ENCODE measurements at places on chromosomes 3 and 15.

- DNase-seq: peak; percentile 76
Observed at GRCh38 chr15:40320931-40321371, 2.5 kb upstream of the INAFM2 start.

- peak; percentile 80 for DNase-seq
Observed at GRCh38 chr3:170007031-170007663, 30.6 kb upstream of the GPR160 start.

DNA sequence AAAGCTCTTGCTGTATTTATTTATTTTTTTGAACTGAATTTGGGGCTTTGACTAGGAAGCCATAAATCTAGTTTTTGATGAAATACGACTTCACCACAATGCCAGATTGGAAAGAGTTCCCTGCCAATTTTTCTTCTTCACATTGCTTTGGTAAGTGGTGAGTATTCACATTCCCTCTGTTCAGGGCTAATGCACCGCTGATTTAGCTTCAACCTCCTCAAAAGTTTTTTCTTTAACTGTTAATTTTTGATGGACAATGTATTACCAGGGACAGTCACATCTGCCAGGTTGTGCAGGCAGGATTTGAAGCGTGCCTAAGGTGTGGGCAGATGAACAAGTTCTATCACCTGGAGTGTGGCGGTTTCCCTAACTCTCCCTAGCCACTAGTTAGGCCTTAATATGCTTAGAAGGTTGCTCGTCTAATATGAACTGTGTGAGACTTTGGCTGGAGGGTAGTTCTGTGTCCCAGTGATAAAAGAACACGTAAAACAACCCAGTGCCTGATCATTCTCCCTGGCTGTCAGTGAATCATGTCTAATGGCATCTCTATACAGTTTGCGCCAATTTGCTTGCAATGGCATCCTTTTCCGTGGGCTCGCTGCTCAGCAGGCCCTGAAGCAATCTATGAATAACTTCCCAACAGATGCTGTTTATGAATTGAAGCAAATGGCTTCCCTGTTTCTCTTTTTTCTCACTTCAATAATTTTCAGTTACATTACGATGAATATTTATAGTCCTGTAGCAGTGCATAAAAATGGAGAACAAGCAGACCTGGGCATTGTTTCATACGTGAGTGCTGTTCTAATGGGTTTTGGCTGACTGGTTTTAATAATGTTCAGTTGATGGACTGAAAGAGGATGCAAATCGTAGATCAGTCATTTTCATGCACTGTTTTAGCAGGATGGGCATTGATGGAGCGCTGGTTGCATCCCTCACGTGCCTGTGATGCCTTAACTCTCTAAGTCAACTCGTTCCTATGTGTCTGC, 243.2 kb upstream of the SUCLG2 start:
- DNase-seq: no peak

- peak; percentile 20 for DNase-seq
Observed at GRCh38 chr3:15207836-15208504, 1.9 kb downstream of the CAPN7 start.

DNA sequence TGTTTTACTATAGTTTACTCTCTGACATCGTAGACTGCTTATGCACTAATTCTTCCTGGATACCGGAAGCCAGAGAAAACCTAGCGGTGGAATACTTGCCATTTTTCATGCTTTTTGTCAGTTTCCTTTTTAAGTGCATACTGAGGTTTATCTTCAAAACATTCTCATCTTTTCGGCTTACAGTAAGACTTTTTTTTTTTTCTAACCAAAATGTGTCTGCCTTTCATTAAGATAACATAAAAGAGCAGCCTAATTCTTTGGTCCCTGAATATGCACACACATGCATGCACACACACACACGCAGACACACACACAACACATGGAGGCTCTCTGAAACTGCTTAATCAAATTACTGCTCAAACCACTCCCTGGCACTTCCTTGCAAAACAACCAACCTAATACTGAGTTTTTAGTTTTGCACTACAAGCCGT, 1.3 kb downstream of the ZNF445 start:
- peak; percentile 54 for DNase-seq

- DNase-seq: no peak
Observed at GRCh38 chr3:189142527-189142926, 29.2 kb upstream of the TPRG1 start.

- no peak for DNase-seq
Observed at GRCh38 chr3:68136411-68136810, 482.0 kb upstream of the SUCLG2 start.

DNA sequence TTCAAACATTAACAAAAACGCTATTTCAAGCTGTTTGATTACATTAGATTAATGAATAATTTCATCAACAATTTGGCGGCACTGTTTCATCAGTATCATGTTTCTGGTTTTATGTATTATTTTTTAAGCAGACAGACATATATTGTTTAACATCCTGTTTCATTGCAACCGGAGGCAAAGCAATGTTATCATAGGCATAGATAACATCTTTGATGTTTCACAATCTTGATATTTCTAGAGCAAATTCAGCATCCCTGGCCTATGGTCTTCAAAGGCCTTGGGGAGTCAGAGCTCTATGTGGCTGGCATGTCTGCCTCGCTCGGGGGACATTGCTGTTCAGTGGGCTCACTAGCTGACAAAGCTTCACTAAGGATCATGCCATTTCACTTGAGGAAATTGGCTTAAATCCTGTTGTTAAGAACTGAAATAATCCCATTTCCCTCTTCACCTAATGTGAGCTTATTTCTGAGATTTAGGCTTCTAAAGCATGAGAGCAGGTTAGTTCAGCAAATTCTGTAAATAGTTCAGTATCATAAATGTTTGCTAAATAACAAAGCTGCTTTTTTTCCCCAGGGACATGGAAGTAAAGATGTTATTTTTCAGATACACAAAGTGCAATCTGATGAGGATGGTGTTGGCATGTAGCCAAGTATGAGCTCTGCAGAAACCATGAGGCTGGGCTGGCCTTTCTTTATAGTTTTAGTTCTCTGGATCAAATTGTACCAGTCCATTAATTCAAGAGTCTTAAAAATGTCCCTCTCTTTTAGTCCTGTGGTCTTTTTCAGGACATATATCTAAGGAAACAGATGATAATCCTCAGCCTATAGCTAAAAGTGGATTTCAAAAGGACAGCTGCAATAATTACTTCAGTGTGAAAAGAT, 941.4 kb downstream of the PLOD2 start:
- no peak for DNase-seq

- DNase-seq: peak; percentile 61
Observed at GRCh38 chr3:89107461-89108290, at the start of gene EPHA3. EPHA3 (plus strand) TSS chr3:89107621; CDS start chr3:89107749, 128 bp downstream.

DNA sequence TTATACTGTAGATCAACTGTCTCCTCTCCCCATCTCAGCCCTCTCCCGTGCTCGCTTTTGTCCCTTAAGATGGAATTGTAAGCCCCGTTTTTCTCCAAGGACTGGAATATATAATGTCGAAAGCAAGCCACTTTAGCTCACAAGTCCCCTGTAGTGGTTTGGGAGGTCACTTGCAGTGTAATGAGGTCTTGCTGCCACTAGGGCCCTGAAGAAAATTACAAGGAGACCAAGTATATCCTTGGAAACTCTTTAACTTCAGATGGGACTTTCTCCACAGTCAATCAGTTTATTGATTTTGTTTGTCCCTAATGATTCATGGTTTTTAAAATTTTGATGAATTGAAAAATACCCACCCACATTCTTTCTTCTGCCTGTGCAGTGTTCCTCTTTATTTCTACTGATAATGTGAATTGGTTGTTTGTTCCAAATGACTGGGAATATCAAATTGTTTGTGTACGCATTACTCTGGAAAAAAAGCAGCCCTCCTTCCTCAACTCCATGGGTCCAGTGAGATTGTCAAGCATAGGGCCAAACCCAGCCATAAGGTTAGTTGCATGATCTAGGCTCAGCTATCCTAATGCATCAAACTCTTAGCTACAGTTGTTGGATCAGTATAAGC, 294.8 kb downstream of the MCTP2 start:
- DNase-seq: no peak

GRCh38 chr15:94480289-94480834, 249.0 kb downstream of the MCTP2 start:
- DNase-seq: no peak

- no peak for DNase-seq
Observed at GRCh38 chr3:187855131-187855530, 109.9 kb upstream of the BCL6 start.

DNA sequence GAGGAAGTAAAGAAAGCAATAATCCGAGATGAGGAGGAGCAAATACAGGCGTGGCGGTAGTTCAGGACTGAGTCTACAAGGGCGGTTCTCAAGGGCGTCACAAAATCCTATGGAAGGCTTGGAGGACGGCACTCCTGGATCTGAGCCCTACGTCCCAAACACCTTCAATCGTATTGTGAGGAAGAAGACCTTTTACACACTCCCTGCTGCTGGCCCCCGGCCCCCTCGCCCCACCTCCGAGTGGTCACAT, 747 bp downstream of the PLD1 start:
- peak; percentile 86 for DNase-seq

DNA sequence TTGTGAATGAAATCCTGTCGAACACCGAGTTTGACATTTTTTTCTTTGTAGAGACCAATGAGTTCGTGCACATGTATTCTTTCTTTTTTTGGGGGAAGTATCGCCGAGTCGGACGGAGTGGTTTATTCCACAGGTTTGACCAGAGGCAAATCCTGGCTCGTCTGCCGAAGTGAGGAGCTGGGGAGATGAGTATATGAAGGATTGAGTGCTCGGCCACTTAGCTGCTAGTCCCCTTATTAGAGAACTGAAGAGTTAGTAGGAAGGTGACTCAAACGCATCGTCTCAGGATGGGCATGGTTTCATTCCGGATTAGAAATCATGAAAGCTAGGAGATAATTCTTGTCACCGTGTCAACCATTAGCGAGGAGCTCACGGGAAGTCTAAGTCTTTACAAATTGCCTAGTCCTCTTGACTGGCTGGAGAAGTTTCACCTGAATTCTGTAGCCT, 154.7 kb upstream of the GOLIM4 start:
- peak; percentile 6 for DNase-seq

GRCh38 chr3:149634573-149634972, 23.3 kb downstream of the WWTR1 start:
- DNase-seq: no peak

GRCh38 chr15:74174958-74175253, 1.4 kb downstream of the ISLR start:
- DNase-seq: no peak

DNA sequence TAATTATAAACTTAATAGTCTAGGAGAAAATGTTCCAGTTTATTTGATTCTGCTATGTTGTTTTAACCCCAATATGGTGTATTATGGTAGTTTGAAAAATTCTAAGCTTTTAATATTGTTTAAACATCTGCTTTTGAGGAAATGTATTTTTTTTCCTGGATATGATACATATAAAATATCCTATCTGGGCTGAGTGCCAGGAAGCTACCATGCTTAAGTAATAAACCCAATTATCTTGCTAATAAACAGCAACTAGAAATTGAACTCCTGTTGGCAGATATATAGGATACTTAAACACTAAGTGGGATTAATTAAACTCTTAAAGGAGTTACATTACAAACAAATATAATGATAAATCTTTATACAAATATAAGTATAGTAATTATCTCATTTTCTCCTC, 293.7 kb upstream of the GRM7 start:
- no peak for DNase-seq
